ENCODE measurements at places on chromosomes 1 and 21.

- peak; percentile 50 for DNase-seq
Observed at GRCh38 chr1:245154429-245155271, at the start of gene KIF26B. Gene KIF26B, plus strand, starts transcription at chr1:245154985. Its CDS starts 440 bp downstream, at chr1:245155425.

DNA sequence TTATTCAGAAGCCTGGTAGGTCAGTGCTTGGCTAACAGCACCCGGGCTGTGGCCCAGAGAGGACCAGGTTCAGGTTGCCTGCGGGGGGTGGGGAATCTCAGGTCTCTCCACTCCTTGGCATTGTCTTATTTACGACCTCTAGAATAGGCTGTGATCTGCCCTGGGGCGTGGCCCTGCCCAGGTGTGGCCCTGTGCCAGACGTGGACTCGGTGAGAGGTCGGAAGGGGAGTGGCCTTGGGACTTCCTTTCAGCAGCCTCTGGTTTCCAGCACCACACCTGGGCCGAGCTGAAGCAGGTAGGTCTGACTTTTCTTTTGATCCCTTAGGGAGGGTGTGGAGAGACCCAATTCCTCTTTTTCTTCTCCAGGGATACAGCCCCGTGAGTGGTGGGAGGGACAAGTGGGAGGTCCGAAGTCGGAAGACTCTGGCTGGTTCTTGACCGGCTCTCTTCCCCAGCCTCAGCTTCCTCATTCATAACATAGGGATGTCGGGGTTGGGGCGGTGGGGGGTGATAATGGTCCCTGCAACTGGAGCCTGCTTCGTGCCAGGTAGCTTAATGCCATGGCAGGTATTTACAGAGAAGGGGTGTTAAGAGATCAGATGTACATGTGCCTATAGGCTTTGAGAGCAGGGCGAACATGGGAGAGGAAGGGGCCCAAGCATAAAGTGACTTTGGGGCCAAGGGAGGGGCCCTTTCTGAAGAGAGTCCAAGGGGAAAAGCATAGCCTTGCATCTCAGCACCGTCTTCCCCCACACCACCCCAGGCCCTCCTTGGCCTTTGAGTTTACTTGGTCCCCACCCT lies 16.5 kb downstream of the ACOT11 start:
- DNase-seq = no peak

DNA sequence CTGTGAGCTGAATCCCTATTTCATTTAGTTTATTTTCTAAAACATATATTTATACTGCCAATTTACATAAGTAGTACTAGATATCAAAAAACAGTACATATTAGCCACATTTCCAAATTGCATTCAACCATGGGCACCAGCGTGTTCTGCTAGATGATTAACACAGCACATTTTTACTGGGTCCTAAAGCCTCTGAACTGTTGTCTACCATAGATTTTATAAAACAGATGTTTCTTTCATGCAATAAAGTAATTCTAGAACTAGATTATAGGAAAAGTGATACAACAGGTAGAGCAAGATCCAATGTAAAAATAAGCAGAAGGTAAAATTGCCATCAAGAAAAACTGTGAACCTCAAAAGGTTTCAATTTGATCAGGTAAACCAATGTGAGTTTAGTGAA lies 108.6 kb downstream of the FAF1 start:
- no peak for DNase-seq

- DNase-seq = no peak
Observed at GRCh38 chr1:238153939-238154338, 263.2 kb upstream of the ZP4 start.

DNA sequence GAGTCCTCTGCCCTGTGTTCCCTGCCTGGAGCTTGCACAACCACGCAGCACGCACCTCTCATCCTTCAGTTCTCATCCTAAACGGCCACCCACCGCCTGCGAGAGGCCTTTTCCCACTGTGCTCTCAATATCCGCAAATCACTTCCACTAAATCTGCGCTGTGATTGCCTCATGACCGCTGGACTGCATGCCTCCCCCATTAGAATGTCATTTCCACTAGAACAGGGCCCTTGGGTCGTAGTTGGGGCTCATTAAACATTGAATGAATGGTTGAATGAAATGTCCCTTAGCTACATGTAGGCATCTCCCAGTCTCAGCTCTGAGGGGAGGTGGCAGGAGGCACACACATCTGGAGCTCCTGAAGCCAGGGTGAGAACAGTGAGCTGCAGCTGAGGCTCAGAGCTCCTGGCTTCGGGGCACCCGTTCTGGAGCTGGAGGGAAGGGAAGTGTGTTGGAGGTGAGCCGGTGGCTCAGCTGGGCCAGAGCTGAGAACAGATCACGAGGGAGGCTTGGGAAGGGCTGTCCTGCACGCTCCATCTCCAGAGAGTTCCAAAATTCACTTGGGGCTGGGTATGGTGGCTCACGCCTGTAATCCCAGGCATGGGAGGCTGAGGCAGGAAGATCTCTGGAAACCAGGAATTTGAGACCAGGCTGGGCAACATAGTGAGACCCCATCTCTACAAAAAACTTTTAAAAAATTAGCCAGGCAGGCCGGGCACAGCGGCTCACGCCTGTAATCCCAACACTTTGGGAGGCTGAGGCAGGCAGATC lies 30.4 kb downstream of the TMEM201 start:
- no peak for DNase-seq

GRCh38 chr21:18529254-18529653 lies 125.7 kb upstream of the TMPRSS15 start:
- DNase-seq = no peak

- peak; percentile 32 for DNase-seq
Observed at GRCh38 chr1:68175621-68176398, 56.5 kb downstream of the WLS start.

DNA sequence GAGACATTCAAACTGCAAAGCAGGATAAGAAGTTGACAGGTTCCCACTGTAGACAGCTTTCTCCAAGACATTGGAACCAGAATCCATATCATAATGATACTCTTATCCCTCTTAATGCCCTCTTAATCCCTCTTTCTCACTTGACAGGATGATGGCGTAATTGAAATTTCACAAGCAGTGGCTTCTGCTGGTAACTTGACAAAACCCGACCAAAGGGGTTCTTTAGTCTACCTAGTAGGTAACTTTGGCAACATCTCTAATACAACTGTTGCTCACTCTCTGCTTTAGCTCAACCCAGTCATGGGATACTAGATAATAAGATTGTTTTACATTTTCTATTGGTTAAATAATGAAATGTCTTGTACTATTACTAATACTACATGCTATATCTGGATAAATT lies 34.7 kb downstream of the S100A10 start:
- DNase-seq = no peak

DNA sequence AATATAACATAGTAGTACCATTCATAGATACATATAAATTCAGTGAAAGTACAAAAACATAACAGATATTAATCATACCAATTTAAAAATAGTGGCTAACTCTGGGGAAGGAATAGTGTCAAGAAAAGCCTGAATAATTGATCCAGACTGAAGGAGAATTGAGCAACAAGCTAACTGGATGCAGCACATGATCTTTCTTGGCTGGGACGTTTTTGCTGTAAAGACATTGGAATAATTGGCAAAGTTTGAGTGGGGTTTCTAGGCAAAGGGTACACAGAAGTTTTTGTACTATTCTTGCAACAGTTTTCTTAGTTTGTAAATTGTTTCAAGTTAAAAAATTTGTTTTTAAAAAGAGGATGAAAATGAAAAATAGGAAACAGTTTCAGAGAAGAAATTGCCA lies 2.6 kb upstream of the SH3GLB1 start:
- no peak for DNase-seq

DNA sequence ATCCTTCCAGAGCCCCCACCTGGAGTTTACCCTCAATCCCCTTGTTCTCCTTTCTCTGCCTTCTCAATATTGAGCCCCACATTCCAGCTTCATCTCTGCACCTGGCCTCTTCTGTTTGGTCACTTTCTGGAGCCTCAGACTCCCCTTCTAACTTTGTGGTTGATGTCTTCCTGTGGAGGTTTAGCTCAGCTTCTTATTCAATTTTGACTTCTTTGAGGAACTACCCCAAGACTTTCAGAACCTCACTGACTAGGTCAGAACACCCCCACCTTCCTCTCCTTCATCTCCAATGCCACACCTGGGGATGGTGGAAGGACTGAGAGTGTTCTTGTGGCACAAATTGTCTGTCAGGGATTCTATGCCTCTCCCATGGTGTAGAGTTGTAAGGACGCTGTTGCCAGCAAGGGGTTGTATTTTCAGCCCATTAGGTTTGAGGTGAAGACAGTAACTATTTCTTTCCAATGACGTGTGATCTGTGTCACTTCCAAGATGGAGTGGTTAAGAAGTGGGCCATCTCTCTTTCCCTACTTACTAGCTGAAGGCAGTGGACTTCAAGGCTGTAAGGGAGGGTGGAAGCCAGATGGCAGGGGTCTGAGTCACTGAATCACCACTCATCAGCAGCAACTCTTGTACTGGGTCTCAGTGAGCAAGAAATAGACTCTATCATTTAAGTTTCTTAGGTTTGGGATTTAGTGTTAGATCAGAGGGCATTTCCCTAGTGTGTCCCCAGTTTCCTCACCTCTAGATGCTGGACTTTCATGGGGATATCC lies 80.6 kb downstream of the PAPPA2 start:
- DNase-seq = no peak

- no peak for DNase-seq
Observed at GRCh38 chr1:68758666-68759209, 261.9 kb upstream of the DEPDC1 start.

DNA sequence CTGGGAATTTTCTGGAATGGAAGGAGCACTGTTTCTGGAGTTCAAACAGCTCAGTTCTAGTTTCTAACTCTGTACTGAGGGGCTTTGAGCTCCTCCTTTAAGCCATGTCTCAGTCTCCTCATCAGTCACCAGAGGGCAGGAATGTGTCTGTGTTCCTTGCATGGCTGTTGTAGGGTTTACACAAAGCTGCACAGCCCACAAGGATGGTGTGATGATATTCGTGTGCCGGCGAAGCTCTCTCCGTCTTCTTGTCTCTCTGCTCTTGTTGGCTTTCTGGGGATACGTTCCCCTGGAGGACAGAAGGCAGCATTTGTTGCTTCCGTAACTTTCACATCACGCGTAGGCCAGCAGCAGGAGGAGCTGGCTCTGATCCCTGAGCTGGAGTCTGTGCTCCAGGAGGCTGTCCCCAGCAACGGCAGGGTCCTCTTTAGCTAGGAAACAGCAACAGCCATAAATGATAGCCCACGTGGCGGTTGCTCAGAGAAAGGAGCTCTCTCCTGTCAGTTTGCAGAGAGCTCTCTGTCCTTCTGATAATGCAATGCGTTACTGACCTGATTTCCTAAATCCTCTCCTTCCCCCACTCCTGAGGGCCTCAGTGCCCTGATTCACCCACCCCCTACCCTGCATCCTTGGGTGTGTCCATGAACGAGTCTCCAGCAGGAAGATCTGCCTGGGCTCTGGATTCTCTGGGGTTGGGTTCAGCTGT lies 189.2 kb upstream of the VAMP3 start:
- DNase-seq = no peak

GRCh38 chr21:46205166-46205565 lies 20.9 kb upstream of the SPATC1L start:
- DNase-seq = no peak

- no peak for DNase-seq
Observed at GRCh38 chr1:11335417-11336056, 62.5 kb downstream of the UBIAD1 start.

DNA sequence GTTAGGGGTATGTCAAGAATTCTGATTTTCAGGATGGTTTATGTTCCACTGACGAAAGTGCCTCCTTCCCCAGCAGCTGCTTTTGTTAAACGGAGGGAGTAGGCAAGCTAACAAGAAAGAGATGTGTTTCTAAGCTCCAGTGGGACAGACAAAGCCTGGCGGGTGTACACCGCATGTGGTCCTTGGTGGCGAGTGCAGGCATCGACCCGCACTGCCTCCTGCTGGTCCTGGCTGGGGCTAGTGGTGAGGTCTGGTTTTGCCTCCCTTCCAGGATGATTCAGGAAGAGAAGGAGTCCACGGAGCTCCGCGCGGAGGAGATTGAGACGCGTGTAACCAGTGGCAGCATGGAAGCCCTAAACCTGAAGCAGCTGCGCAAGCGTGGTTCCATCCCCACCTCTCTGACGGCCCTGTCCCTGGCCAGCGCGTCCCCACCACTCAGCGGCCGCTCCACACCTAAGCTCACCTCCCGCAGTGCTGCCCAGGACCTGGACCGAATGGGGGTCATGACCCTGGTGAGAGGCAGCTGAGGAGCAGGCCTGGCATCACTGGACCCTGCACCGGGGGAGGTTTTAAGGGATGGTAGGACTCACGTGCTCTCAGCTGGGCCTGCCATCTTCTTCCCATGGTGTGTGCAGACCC lies 29.0 kb downstream of the PPFIA4 start:
- DNase-seq = no peak

GRCh38 chr1:155691992-155692528 lies 3.2 kb downstream of the DAP3 start:
- no peak for DNase-seq

DNA sequence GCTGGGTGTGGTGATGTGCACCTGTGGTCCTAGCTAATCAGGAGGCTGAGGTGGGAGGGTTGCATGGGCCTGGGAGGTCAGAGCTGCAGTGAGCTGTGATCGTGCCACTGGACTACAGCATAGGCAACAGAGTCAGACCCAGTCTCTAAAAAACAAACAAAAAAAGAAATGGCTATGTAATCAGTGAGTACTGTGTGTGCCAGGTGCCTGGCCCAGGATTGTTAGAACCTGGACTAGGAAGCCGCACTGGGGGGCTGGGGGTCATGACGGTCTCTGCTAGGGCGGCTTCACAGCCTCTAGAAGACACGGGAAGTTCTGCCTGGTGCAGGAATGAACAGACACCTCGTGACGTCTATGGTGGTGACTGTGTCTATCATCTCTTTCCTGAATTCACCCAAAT lies 8.5 kb downstream of the TMEM9 start:
- DNase-seq = no peak

- DNase-seq = no peak
Observed at GRCh38 chr1:206004826-206005225, 1.6 kb upstream of the RAB7B start.

DNA sequence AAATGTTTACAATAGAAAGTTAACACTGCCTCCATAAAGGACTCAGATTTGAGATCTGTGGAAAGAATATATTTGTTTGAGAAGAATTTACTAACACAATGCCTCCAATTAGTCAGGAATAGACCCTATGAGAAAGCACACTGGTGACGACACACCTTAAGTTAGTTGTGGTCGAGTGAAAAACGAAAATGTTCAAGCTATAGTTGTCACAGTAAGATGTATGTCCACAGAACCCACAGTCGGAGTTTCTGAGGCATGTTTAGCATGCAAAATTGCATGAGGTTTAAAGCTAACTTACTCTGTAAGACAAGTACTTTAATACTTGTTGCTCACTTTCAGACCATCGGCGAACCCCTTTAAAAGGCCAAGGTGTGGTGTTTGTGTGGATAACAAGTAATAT lies 69.9 kb upstream of the SIPA1L2 start:
- DNase-seq = no peak

DNA sequence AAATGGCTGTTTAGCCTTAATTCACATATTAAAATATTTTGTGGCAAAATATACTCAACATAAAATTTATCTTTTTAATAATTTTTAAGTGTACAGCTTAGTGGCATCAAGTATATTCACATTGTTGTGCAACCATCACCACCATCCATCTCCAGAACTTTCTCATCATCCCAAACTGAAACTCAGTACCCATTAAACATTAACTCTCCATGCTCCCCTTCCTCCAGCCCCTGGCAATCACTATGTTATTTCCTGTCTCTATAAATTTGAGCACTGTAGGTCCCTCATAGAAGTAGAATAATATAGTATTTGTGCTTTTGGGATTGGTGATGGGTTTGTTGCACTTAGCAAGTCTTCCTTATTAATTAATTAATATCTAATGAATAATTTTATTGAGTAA lies 29.4 kb downstream of the CCN1 start:
- DNase-seq = no peak

All from IMR-90 (cell line).